Hippocampal formation (tissue), 2 donors: ENCODE measurements at places on chromosomes 3 and 15.

- no peak for DNase-seq
Observed at GRCh38 chr3:176376531-176376930, 820.8 kb downstream of the TBL1XR1 start.

DNA sequence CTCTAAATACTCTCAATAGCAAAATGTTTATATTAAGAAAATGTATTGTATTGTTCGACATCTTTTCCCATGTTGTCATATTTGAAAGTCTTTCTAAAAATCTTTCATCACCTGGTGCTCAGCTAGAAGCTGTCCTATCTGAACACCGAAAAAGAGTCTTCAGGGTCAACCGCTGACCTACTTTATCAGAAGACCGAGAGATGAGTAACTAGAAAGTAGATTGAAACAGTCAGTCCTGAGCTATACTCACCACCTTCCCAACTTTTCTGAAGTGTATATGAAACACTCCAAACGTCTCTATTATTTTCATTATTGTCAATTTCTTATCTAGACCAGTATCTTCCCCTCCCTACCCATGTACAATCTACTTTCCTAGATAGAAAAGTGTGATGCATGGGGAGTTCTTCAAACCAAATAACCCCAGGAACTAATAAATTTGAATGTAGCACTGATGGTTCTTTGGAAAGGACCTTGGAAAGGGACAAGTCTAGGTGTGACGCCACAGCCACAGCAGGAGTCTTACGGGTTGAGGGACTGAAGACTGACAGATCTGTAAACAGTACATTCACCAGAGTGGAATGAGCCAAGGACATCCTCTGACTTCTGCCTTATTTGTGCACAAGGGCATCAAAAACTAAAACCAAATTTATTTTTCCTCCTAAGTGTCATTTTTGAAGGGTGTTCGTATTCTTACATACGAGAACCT lies 58.6 kb downstream of the TMOD3 start:
- no peak for DNase-seq

GRCh38 chr3:65026151-65026550 lies 338.4 kb upstream of the ADAMTS9 start:
- no peak for DNase-seq

- DNase-seq = no peak
Observed at GRCh38 chr15:84928843-84929168, 44.3 kb downstream of the SLC28A1 start.

DNA sequence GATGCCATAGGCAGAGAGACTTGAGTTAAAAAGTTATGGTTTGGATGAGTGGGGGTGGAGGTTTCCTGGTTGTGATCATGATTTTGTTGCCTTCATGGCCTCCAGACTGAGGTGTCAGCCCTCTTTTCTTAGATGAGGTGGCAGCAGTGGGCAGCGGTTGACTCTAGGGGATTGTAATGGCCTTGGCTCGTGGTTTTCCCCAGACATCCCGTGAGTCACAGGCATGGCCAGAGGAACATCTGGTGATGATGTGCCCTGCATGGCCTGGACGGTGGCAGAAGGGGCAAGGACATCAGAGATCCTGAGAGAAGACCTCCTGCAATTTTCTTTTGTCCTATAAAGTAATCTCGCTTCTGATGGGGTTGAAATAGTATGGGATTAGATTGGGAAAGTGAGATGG lies 12.4 kb downstream of the RETNLB start:
- no peak for DNase-seq
